ENCODE measurements at places on chromosomes 1 and 21.
A peak's percentile ranks its signal among the peaks of the same experiment; 100 is the strongest.

- DNase-seq = peak; percentile 77
Observed at GRCh38 chr1:234478481-234479309, at the start of gene TARBP1. Gene TARBP1 (minus strand): TSS chr1:234479179. CDS start chr1:234479103, 76 bp downstream.

DNA sequence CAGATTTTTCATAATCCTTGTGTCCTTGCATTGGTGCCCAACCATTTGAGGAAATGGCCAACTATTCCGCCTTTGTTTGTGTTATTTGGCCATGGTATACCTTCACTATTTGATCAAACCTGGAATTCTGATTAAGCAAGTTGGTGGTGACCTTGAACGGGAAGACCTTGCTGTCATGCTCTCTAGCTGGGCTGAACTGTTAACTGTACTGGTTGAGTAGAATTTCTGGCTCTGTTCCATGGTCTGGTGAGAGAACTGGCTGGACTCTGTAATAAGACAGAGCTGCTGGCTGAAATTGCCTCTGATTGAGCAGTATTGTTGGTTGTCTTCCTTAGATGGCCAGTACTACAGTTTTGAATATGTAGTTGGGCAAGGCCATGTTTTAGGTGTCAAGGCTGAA lies 3.0 kb upstream of the LCE3C start:
- no peak for DNase-seq

- DNase-seq = no peak
Observed at GRCh38 chr1:55259911-55260609, 44.9 kb upstream of the USP24 start.

GRCh38 chr1:78869136-78869535 lies 137.4 kb downstream of the ADGRL4 start:
- no peak for DNase-seq

DNA sequence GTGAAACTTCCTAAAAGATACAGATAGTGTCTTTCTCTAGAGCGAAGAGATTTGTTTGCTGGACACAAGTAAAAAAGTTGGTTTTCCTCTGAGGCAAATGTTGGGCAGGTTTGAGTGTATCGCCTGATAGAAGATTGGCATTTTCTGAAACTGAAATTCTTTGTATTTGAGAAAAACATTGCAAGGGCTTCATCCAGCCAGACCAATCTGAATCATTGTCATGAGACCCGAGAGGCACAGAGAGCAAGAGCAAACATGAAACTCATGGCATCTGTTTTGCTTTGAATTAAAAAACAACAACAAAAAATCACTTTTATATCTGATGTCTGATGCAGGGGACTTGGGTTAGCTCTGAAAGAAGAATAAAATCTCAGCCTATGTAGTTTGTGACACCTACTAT lies 379.3 kb upstream of the NCAM2 start:
- DNase-seq = no peak

DNA sequence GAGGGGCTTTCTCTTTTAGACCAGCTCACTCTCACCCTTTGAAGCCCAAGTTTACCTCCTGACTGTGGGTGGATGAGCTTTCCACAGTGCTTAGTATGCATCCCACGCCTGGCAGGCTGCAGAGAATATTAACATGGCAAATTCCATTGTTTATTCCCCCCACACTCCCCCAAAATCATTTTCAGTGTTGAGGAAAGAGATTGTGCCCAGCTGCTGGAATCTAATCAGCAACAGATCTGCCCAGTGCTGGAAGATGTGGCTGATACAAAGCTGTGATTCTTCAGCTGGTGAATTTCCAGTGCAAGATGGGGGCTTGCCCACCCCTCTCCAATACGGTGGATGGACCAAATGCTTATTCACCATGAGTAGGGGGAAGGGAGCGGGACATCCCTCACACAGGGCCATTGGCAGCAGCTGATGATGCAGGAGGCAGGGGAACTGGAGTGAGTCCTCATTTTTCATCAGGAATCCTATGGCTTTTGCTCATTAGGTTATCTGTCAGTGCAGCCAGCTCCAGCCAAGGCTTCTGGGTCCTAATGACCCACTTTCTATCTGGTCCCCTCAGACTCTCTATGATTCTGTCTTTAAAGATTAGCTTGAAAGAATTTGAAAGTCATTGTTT lies 39.7 kb upstream of the KCNA3 start:
- DNase-seq = no peak

- no peak for DNase-seq
Observed at GRCh38 chr1:932173-932510, 8.4 kb downstream of the SAMD11 start.

GRCh38 chr1:10667861-10668761 lies 128.3 kb downstream of the CASZ1 start:
- DNase-seq = no peak

DNA sequence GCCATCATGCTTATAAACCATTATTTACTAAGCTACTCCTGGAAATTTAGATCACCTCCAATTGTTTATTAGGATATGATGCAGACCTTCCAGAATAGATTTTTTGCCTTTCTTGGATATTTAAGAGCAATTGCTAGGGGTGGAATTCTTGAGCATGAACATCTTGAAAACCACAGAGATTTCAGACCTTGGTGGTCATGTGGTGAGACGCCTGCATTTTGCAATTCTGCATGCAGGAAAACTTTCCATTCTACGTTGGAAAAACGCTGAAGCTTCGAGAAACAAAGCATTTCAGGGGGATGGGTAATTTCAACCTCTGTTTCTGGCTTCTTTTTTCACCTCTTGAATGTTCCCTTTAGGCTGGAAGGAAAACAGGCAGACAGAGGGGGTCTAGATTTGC lies 596.3 kb downstream of the KIF26B start:
- peak; percentile 47 for DNase-seq

GRCh38 chr21:41247561-41248545 lies 68.7 kb upstream of the FAM3B start:
- DNase-seq = peak; percentile 72

DNA sequence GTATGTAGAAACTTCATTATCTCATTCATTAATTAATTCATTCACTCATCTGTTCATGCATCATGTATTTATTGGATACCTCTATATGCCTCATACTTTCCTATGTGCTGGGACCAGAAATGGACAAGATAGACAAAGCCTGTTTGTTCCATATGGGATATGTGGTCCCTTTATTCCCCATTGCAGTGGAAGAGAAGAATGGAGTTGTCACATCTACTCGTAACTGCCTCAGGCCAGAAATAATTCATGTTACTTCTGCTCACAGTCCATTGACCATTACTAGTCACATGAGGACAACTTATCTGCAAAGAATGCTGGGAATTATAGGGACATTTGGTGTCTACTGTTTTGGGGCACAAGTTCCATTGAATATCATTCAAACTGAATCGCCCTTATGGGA lies 327.8 kb downstream of the MATN1 start:
- DNase-seq = no peak

DNA sequence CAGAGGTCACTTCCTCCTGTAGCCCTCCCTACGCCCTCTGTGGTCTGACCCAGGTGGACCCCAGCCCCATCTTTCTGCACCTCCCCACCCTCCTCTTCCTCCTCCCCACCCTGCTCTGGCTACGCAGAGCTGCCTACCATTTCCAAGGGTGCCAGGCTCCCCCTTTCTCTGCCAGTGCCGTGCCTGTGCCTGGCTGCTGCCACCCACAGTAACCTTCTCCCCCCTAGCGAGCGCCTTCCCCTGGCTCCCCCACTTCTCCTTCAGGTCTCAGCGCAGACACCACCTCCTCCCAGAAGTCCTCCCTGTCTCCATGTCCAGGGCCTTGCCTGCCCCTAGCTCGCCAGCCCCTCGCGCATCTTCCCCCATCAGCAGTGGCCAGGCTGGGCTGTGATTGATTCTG lies 471.5 kb downstream of the PTPRU start:
- no peak for DNase-seq

GRCh38 chr1:3924825-3925220 lies 24.8 kb upstream of the C1orf174 start:
- DNase-seq = no peak

- DNase-seq = no peak
Observed at GRCh38 chr1:221777431-221778072, 35.7 kb upstream of the DUSP10 start.

GRCh38 chr1:29047142-29047541 lies 76.6 kb downstream of the TMEM200B start:
- no peak for DNase-seq

- DNase-seq = no peak
Observed at GRCh38 chr1:60916906-60917305, 165.5 kb upstream of the NFIA start.

GRCh38 chr1:44631333-44631646 lies 43.0 kb downstream of the TMEM53 start:
- DNase-seq = no peak

- DNase-seq = no peak
Observed at GRCh38 chr1:221740369-221740992, 1.4 kb downstream of the DUSP10 start.

DNA sequence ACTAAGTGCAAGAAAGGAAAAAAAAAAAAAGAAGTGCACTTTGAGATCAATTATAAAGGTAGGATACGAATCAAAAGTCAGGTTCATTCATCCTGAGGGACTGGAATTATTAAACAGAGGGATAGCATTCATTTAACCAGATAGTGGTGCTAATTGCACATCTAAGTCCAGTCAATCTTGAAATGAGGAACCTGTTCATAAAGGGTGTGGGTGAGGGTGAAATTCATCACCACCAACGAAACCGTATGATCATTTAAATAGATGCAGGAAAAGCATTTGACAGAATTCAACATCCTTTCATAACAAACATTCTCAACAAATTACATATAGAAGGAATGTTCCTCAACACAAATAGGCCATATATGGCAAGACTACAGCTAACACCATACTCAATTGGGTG lies 5.6 kb downstream of the CTSS start:
- no peak for DNase-seq

- no peak for DNase-seq
Observed at GRCh38 chr1:57450981-57451380, 27.1 kb upstream of the DAB1 start.

DNA sequence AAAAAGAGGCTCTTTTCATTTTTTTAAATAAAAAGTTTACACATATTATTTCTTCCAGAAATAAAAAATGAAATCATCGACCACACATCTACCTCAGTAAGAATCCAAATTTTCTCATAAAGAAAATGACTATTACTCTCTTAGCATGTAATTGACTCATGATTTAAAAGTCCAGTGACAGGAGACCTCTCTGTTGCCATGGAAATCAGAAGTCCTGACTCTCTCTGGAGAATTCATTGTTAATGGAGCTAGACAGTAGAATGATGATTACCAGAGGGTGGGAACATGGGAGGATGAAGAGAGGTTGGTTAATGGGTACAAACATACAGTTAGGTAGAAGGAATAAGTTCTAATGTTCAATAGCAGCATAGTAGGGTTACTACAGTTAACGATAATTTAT lies 5.0 kb upstream of the CLCA4 start:
- DNase-seq = no peak

DNA sequence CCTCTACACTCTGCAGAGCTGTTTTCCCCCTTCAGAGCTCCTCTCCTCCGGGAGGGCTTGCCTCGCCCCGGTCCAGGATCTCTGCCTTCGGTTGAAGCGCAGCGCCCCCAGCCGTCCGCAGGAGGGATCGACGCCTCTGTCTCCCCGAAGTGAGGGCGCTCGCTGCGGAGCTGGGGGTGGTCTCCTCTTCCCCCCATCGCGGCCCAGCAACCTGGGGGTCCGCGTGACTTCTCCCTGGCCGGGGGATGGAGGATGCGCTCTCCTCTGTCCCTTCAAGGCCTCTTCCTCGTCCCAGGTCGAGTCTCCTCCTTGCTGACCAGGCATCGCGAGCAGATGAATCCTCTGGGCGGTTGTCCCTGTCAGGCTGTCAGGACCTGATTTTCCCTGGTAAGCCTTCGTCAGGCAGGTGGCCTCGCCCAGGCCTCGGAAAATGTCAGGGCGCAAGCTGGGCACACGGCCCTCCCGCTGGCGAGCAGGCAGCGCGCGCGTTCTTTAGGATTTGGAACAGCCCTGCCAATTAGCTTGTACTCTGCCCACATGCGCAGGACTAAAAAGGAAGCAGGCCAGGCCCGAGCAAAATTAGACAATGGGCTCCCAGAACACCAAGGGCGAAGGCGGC lies 90.5 kb downstream of the EDEM3 start:
- peak; percentile 74 for DNase-seq

DNA sequence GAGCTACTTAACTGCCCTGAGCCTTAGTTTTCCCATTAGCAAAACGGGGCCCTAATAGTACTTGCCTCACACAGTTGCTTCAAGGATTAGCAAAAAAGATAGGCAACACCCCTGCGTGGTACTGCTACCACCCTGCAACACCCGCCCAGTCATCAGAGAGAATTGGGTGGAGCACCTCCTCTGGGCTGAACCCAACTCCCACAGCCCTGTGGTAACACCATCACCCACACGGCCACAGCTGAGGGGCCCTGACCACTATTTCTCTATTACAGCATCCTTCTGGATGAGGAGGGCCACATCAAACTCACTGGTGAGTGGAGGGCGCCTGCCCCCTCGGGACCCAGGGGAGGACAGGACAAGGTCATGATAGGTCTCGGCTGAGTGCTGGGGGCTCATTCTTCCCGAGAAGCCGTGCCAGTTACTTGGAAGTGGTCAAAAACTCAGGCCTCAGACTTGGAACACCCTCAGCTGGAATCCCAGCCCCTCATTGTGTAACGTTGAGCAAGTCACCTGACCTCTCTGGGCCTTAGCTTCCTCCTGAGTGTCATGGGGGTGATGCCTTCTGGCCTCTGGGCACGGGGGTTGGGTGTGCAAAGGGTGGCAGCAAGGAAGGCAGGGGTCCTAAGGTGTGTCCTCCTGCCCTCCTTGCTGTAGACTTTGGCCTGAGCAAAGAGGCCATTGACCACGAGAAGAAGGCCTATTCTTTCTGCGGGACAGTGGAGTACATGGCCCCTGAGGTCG lies 24.6 kb downstream of the RPS6KA1 start:
- no peak for DNase-seq

DNA sequence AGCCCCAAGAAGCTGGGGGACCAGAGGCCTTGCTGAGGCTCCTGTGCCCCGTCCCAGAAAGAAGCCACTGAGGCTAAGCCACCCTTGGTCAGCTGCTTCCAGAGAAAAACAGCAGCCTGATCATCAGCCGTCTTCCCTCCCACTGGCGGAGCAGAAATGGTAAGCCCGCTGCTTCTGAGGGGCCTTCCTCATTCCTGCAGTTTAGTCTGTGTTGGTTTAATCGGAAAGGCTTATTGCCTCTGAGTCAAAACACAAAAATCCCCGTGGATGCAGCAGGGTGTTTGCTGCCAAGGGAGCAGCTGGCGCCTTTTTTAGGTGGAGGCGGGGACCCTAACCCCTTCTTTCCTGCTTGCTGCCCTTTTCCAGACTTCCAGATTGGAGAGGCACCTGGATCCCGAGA lies 33.9 kb downstream of the SPSB1 start:
- peak; percentile 54 for DNase-seq

DNA sequence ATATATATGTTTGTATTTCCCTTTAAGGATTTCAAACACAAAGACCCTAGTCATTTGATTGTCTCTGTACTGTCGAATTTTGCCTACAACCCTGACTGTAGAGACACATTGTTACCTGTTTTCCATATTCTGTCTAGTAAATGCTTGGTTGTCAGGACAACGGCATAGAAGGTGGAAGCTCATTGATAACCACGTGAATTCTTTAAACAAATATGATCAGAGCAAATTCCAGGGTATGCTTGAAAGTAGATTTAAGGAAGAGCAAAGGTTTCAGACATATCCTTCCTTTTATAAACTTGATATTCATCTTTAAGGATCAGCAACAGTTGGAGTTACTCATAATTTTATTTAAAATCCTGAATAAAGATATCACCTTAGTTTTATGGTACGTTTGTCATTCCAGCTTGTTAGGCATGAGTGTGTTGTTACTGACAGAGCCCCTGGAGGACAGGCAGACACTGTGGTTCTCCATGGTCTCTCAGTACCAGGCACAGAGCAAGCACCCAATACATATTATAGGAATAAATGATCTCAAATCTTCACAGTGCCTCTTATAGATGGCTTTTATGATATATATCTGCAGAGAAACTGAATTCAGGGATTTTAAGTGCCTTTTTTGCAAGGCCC lies 203.2 kb downstream of the FGGY start:
- no peak for DNase-seq

Measured in fibroblast of pulmonary artery (primary cell).